ENCODE measurements at places on chromosomes 3 and 15.

DNA sequence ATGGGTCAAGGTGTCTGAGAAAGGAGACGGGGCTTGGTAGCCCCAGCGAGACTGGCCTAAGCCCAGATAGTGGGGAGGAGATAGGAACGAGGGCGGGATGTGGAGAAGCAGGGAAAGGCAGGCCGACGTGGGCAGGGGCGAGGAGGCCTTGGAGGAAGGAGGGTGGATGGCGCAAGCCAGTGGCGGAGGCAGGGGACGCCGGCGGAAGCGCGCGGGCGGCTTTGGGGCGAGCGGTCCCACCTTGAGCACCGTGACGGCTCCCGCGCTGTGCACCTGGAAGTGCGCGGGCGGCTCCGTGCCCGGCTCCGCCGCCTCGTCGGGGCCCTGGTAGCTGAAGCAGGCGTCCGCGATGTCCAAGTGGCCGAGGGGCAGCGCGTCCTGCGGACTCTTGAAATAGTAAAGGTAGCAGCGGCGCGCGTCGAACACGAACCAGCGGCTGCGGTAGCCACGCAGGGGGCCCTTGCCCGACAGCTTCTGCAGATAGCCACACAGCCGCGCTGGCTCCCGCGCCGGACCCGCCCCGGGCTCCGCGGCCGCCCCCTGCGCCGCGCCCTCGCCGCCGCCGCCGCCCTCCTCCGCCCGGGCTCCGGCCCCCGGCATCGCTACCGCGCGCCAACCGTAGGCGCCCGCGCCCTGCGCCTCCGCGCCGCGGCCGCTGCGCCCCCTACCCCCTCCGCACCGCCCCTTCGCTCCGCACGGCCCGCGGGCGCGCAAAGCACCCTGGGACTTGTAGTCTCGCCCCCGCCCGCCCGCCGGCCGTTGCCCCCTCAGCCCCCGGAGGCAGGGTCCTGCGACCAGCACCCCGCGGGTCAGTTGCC lies at the start of gene TBC1D2B:
TSS of gene TBC1D2B (minus strand) at position 659 of the 818 bp plus-strand sequence. CDS start at position 600, 59 bp downstream.
- DNase-seq, result peak; percentile 60

DNA sequence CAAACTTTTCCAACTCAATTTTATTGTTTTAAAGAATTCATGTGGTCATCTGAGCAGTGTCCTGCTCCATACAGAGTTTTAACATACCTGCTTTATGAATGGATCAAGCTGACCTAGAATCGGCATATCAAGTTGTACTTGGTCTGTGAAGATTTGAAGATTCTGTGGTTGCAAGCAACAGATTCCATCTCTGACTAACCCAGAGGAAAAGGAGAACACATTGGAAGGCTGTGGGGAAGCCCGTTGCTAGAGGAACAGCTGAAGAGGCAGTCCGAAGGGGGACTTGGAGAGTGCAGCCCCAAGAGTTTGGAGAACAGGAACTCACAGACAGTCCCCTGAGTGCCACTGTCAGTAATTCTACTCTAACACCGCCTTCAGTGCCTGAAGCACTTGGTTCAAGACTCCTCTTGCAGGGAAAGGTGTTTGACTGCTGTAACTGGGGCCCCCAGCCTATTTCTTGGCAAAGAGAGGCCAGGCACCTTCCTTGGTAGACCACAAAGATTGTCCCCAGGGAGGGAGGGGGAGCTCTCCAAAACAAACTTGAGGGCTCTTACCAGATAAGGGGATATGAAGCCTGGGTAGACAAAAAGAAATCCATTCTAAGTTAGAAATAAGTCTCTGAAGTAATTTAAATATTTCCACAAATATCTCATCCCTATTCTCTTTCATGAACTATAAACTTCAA lies 88.8 kb downstream of the LARS2 start:
- DNase-seq, result no peak

DNA sequence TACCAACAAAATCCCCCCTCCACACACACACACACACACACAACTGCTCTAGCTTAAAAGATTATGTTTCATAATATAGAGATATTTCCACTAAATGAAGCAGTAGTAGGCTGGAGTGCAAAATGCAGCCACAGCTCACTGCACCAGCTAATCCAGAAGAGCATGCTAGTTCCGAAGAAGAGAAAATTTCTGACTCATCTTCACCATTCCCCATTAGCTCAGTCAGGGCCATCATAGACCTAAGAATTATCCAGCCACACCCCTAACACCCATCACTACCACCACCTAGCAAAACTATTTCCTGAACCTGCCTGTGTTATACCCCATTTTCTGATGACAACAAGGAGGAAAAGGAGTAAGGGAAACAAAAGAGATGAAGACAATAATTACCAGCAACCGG lies 67.1 kb upstream of the UBE2E2 start:
- no peak for DNase-seq

- no peak for DNase-seq
Observed at GRCh38 chr3:11635680-11636393, 7.9 kb downstream of the VGLL4 start.

GRCh38 chr3:16801223-16801622 lies 83.5 kb upstream of the PLCL2 start:
- no peak for DNase-seq

- DNase-seq, result no peak
Observed at GRCh38 chr15:37088436-37088835, 11.9 kb downstream of the MEIS2 start.

DNA sequence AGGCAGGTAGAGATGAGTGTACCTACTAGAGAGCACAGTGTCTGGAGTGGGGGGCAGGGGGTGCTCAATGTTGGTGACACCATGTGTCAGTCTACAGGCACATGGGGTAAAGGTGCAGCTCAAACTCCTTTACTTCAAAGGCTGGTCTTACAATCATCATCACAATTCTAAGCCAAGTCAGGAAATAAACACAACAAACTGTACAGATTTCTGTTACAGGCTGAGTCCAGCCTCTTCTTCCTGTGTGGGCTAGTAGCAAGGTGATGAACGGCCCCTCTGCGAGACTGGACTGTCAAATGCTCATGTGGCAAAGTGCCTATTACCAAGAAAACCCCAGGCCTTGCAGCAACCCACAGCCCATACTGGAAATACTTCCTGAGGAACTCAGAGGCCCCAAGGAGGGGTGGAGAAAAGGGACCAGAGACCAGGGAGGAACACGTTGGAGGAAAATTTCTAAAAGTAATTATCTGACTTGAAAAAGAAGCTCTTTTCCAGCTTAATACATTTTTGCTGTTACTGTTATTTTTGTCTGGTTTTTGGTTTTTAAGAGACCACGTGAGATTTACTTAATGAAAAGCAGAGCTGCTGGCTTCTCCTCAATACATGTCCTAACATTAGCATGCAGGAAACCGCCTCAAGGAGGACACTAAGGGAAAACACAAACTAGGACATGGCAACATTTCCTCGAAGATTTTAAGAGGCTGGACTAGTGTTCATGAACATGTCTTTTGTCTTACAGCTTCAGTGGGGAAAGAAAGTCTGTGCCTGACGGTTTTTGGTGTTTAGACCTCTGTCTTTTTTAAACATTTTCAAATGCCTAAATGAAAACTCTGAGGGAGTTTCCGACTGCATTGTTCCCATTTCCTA lies 29.5 kb downstream of the TBC1D2B start:
- DNase-seq, result no peak

GRCh38 chr3:14352002-14352627 lies 50.3 kb upstream of the SLC6A6 start:
- no peak for DNase-seq

- no peak for DNase-seq
Observed at GRCh38 chr15:79004336-79004735, 59.5 kb upstream of the CTSH start.
